A549 (cell line): ENCODE measurements at places on chromosomes 1 and 21. TPM values are rescaled to one million over a fixed set of nuclear protein-coding genes. Genes with fewer than 3 reads are reported as not detected.

Gene SHE
- 0.01 TPM in 1 of 3 replicates, not detected in the others for polyA plus RNA-seq

Gene OR2L13
- polyA plus RNA-seq: not detected in 3 replicates

Gene CLDN17
- polyA plus RNA-seq: not detected in 3 replicates

Gene MMP23B
- 0.66 to 1.0 TPM (median 0.84 TPM) in 3 replicates for polyA plus RNA-seq

Gene RXFP4
- polyA plus RNA-seq: 0.06 TPM in 1 of 3 replicates, not detected in the others
